GM04504 (cell line): ENCODE measurements at places on chromosomes 3 and 15.

DNA sequence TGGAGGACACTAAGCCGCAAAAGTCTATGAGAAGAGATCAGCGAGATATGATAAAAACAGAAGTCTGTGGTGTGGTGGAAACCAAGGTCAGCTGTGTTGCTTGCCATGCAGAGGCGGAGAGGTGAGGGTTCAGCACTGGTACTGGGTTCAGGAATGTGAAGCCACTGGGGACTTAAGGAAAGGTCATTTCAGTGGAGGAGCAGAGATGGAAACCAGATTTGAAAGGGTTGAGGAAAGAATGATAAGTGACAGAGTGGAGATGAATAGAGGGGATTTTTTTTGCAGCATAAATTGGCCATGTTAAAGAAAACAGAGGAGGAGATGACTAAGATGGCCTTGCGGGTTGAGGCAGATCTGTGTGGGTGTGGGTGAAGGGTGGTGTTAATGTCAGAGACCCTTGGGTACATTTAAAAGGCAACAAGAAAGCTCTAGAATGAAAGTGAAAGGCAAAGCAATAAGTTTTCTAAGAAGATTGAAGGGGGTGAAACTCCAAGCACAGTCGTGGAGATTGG is 265.5 kb downstream of the ADAMTSL3 start:
- no peak for DNase-seq

GRCh38 chr3:141979050-141979671 is 102.7 kb downstream of the ATP1B3 start:
- DNase-seq = peak; percentile 74

GRCh38 chr15:94028121-94028520 is 203.2 kb upstream of the MCTP2 start:
- no peak for DNase-seq

- DNase-seq = no peak
Observed at GRCh38 chr3:195221015-195221853, 49.7 kb downstream of the XXYLT1 start.

DNA sequence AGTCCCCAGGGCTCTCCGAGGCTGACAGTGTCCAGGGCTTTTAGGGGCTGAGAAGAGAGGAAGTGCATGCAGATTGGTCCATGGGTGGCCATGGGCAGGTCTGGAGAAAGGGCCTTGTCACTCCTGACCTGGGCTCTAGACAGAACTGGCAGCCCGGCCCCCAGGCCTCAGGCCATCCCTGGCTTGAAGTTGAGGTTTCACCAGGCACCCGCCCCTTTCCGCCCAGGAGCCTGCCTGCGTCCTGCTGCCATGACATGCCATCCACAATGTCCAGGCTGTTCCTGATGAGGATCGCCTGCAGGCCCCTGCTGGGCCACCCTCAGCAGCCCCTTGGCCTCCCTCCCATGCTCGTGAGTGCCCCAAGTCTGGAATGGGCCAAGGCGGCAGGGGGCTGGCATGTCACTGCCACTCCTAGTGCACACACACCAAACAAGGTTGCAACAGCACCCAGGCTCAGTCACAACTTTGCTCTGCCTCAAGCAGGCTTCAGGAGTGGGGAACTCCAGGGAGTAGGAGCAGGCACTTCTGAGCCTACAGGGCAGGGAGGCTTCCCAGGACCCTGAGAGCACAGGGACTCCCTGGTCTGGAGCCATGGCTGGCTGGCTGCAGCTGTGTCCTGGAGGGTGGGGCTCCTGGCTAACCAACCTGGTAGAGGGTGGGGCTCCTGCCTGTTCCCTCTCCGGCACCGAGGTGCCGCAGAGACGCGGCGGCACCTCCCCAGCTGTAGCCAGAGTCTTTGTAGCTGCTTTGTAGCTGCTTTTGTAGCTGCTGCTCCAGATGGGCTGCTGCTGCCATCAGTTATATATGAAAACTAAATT is 1457.1 kb upstream of the GBE1 start:
- no peak for DNase-seq

GRCh38 chr3:138271189-138271794 is 58.4 kb downstream of the NME9 start:
- DNase-seq = no peak
